ENCODE measurements at places on chromosomes 4 and X.

- no peak for DNase-seq
Measured at GRCh38 chr4:38077791-38078489, 117.7 kb downstream of the PTTG2 start.

DNA sequence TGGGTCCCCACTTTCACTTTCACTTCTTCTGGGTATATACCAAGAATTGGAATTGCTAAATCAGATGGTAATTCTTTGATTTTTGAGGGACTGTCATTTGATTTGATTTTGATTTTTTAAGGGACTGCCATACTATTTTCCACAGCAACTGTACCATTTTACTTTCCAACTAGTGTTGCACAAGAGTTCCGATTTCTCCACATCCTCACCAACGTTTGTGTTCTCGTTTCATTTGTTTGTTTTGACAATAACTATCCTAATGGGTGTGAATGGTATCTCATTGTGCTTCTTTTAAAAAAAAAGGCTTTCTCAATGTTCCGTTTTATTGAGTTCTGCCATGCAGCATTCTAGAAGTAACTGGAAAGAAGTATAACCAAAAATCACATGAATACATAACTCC, 62.6 kb downstream of the C4orf46 start:
- no peak for DNase-seq

DNA sequence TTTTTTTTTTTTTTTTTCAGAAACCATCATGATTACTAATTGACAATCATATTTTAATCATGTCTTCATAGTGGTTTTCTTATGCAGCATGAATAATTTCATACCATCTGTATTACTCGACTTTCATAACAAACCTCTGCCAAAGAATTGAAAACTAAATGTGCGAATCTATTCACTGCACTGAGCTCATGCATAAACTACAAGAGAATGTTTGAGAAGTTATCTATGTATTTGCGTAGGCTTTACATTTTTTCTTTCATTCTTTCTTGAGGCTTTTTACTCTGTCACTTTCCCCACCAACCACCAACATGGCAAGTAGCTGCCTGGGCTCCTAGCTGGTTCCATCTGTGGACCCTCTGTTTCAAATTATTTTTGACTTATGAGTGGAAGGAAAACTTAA, 1761.0 kb downstream of the STIM2 start:
- DNase-seq: no peak

GRCh38 chr4:61336488-61336887, 136.4 kb downstream of the ADGRL3 start:
- DNase-seq: no peak
